ENCODE measurements at places on chromosomes 11 and 22.

DNA sequence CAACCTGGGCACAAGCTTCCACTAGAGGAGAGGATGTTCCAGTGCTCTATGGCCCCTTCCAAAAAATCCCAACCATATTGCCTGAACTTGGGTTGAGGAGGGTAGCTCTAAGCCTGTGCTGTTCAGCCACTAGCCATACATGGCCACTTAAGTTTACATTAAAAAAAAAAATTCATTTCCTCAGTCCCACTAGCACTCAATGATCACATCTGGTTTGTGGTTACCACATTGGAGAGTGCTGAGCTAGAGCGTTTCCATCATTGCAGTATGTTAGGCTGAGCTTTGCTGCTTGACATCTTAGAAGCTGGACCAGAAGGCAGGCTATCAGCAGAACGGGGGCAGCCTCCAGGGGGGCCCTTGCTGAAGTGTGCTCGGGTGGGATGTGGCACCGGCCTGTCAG, 43.5 kb upstream of the CYP2D6 start:
- no peak for DNase-seq

DNA sequence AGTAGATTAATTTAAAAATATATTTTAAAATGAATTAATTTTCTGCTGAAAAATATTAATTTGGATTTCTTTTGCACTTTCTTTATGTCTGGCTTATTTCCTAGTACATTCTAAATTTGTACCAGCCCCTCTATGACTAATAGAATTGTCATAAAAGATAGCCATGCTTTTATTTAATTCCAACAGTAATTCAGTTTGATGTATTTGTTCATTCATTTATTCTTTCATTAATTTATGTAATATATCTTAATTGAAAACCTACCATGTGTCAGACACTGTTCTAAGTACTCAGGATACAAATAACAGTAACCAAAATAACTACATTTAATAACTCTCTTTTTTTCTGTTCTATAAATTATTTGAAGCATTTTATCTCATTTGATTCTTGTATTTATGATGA, 264.0 kb upstream of the CCDC179 start:
- DNase-seq = no peak

GRCh38 chr11:120658071-120658423, 146.5 kb downstream of the GRIK4 start:
- DNase-seq = no peak

DNA sequence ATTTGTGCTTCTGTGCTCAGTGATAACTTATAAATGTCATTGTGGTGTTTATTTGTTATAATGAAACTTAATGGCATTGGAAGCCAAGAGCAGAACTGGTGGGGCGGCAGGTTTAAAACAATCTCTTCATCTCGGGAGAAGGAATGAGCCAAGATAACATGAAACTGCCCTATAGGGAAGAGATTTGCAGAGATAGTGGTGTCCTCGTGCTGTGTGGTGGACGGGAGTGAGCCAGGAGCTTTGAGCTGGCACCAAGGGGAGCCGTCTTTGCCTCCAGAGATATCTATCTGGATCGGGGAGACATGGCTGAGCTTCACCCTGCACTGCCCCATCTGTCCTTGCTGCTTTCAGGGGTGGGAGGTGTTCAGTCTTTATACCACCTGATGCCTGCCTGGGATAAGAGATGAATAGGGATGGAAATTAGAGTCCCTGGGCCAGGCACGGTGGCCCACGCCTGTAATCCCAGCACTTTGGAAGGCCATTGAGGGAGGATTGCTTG, 189.6 kb downstream of the ST3GAL4 start:
- no peak for DNase-seq

- no peak for DNase-seq
Observed at GRCh38 chr11:77778118-77778517, 42.4 kb downstream of the RSF1 start.

- DNase-seq = no peak
Observed at GRCh38 chr11:67227726-67228125, 38.5 kb upstream of the GRK2 start.

- DNase-seq = peak; percentile 34
Observed at GRCh38 chr11:94786264-94787126, 18.3 kb downstream of the AMOTL1 start.

GRCh38 chr11:96340555-96340885, 2.5 kb downstream of the MAML2 start:
- DNase-seq = no peak

- DNase-seq = no peak
Observed at GRCh38 chr11:134266440-134266839, 9.7 kb upstream of the GLB1L3 start.

GRCh38 chr11:119431523-119431922, 8.6 kb upstream of the THY1 start:
- no peak for DNase-seq

GRCh38 chr11:28899706-28900105, 791.5 kb downstream of the METTL15 start:
- no peak for DNase-seq

- DNase-seq = no peak
Observed at GRCh38 chr11:101718402-101718801, 134.6 kb upstream of the TRPC6 start.

DNA sequence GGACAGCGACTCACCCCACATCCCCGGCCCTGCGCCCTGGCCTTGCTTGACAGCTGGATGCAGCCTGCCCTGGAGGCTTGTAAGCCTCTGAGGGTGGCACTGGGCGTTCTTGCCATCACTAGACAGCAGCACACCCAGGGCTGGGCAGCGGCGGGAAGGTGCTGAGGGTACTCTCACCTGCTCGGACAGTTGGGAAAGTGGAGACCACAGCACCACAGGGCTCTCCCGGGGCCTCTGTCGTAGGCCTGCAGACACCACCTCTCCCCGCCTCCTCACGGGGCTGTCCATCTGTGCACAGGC, 18.8 kb upstream of the BRSK2 start:
- DNase-seq = no peak

DNA sequence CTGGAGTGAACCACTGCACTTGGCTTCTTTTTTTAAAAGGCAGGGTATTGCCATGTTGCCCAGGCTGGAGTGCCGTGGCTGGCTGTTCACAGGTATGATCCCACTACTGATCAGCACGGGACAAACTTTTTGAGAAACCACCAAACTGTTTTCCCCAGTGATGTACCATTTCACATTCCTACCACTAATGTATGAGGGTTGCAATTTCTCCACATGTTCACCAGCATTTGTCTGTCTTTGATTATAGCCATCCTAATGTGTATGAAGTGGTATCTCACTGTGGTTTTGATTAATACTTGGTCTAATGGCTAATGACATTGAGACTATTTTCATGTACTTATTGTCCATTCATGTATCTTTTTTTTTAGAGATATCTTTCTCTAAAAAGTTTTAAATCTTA, 41.5 kb upstream of the EP300 start:
- DNase-seq = no peak

DNA sequence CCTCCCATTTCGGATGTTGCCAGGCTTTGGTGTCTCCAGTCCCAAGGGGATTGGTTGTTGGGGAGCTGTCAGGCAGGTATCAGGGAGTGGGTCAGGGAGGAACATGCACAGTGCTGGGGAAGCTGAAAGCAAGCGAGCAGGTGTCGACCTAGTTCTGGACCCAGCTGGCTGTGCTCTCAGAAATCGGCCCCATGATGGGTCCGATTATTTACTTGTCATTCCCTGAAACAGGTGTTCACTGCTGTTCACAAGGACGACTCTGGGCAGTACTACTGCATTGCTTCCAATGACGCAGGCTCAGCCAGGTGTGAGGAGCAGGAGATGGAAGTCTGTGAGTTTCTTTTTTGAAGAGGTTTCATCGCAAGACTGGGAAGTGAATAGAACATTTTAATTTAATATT, 76.8 kb downstream of the JAM3 start:
- DNase-seq = no peak

GRCh38 chr11:44997566-44997965, 46.9 kb upstream of the TP53I11 start:
- no peak for DNase-seq

GRCh38 chr11:83813296-83813695, 527.1 kb upstream of the CCDC90B start:
- no peak for DNase-seq

GRCh38 chr22:42645938-42646568, 3.1 kb downstream of the CYB5R3 start:
- DNase-seq = no peak

All from neural progenitor cell (in vitro differentiated cells).